ENCODE measurements at places on chromosomes 13 and 19.

DNA sequence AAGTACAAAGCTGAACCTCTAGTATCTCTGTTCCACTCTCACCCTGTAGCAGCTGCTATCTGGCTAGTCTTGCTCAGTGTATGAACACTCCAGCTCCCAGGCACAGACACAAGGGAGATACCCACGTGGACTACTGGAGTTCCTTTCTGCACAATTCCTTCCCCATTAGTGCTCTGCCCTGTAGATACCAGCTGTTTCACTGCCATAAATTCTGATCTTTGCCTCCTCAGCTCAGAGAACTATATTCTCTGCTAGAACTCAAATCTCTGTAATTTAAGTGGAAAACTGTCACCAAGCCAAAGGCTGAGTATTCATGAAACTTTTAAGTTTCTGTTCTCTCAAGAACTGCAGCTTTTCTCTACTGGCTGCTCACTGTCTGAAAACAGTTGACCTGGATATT lies 273.7 kb downstream of the DIAPH3 start:
- DNase-seq, result no peak

DNA sequence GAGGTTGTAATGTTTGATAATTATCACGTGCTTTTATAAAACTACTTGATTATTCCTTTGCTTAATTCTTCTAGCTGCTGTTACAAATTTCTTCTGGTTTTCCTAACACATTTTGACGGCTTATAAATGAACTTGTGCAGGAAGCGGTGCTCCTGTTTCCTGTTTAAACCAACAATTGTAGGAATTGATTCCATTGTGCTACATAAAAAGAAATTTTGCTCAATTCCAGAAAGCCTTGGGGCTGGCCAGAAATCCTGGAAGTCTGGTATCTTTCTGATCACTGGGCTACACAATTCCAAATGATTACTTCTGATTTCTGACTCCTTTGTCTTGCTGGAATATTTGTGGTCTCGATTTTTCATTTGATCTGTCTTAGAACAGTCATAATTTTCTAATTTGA lies 14.9 kb downstream of the RFC3 start:
- no peak for DNase-seq

GRCh38 chr19:14096272-14096992 lies 5.9 kb upstream of the SAMD1 start:
- DNase-seq, result no peak

DNA sequence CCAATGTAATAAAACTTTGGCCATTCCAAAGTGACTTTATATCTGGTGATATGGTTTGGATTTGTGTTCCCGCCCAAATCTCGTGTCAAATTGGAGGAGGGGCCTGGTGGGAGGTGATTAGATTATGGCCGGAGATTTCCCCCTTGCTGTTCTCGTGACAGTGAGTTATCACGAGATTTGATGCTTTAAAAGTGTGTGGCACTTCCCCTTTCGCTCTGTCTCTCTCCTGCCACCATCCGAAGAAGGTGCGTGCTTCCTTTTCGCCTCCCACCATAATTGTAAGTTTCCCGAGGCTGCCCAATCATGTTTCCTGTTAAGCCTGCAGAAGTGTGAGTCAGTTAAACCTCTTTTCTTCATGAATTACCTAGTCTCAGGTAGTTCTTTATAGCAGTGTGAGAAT lies 9.3 kb upstream of the NALCN start:
- DNase-seq, result no peak

DNA sequence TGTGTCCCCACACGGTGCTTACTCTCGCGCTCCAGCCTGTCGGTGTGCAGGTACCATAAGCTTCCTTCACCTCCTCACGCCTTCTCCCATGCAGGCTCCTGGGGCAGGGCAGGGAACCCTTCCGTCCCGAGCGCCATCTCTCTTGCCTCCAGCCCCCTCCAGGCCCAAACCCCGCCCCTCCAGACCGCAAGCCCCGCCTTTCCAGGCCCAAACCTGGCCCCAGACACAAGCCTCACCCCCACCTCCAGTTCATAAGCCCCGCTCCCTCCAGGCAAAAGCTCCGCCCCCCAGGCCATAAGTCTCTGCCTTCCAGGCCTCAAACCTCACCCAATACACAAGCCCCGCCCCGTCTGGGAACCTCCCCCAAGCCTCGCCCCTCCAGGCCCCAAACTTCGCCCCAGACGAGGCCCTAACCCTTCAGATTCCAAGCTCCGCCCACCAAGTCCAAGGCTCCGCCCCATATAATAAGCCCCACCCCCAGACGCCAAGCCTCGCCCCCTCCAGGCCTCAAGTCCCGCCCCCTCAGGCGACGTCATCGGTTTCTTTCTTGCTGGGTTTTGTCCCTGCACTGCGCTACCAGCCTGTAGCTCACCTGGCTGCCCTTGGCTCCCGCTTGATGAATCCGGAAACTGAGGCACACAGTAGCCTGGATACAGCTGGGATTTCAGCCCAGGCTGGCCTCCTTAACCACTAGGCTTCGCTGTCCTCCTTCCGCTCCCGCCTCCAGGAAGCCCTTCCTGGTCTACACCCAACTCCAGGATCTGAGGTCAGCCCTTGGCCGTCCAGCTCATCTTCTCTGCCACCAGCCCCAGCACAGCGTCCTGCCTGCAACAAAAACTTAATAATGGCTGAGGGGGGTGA lies 16.1 kb downstream of the MKNK2 start:
- DNase-seq, result no peak

GRCh38 chr19:33811736-33812387 lies 15.2 kb downstream of the KCTD15 start:
- no peak for DNase-seq

DNA sequence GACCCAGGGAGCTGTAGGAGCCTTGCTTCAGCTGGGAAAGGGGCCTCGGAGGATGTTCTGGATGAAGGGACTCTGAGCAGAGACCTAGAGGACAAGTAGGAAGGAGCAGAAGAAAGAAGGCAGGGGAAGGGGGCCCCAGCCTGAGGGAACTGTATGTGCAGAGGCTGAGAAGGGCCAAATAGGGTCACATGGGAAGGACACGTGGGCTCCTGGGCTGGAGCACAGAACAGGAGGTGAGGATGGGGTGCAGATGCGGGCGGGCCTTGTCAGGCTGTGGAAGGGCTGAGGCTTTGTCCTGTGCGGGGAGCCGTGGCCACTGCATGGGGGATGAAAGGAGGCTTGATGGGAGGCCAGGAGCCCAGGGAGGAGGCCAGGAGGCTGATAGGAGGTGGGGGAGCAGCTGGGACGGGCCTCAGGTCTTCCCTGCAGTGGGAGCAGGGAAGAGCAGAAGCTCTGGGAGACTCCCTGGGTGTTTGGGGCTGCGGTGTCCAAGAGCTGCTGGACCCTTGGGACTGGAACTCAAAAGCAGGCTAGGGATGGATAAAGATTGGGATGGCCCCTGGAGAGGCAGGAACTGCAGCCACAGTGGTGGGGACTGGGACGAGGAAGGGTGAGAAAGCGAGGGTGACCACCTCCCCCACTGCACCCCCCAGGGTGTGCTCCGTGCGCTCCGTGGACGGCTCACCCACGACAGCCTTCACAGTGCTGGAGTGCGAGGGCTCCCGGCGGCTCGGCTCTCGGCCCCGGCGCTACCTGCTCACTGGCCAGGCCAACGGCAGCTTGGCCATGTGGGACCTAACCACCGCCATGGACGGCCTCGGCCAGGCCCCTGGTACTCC lies 11.4 kb upstream of the LTBP4 start:
- no peak for DNase-seq

DNA sequence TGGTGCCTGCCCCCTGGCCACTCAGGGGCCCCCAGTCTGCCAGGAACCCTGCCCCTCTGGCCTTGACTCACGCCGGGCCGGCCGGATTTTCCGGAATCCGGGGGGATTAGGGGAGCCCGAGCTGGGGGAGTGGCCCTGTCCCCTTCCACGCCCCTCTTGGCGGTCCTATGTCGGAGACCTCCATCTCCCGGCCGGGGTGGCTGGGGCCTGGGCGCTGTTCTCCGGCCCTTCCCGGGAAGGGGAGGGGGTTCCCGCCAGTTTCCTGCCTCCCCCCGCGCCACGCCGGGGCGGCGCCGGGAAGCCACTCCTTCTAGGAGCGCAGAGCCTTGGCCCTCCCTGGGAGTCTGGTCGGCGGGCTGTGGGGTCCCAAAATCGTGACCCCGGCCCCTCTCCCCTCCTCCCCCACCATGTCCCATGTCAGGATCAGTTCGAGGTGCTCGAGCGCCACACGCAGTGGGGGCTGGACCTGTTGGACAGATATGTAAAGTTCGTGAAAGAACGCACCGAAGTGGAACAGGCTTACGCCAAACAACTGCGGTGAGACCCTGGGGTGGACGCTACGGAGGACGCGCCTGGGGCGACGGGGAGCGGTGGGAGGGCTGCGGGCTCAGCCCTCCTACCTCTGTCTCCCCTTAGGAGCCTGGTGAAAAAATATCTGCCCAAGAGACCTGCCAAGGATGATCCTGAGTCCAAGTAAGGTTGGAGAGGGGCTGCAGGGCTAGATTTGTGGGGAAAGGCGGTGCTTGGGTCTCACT lies 1.3 kb downstream of the TRIP10 start:
- DNase-seq, result no peak

DNA sequence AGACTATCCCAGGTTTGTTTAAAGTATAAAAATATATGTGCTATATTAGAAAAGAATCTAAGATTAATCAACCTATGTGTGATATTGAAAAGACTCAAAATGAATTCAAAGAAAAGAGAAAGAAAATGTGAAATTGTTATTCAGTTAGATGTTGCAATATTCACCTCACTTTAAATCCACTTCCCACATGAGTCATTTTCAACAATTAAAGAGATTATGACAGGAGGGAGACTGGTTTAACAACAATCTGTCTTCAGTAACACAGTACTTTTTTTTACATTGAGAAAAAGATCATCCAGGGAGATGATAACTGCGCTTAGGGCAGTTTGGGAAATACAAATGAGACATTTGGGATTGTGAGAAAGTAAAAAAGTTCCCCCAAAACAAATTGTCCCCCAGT lies 1246.2 kb downstream of the SLITRK1 start:
- no peak for DNase-seq

DNA sequence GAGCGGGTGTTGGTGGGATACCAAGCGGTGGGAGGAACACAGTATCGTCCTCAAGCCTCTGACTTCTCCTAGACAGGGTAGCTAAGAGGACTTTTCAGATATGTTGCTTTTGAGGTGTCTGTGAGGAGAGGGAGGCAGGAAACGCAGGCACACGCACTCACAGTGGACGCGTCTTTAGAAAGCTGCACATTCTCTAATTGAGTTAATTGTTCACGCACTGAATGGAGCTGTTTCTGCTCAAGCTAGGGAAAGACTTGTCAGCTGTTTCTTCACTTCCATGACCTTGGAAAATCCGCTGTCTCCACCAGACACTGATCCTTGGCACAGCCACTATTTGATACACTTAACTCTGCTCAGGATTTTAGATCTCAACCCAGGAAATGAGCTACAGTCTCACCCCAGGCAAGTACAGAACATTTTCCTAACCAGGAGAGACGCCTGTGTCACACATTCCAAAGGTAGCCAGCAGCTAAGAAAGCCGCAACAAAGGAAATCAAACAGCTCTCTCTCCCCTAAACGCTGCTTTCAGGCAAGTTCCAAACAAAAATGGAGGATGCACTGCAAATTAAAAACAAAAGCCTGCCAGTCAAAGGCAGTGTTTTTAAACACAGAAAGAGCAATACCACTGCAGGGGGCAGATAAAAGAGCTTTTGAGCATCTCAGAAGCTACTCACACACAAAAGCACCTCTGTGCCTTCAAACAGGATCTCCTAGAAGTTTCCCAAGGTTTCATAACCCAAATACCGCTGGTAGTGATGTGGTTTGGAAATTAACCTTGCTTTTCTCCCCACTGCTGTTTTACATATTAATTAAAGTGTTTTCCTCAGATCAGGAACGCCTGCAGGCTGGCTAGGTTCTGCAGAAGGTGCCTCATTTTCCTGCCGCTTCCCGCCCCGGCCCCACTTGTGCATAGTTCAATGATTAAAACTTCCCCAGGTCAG lies 57.3 kb downstream of the IRS2 start:
- DNase-seq, result no peak

GRCh38 chr19:58518256-58519086 lies 1.1 kb downstream of the ZBTB45 start:
- no peak for DNase-seq

DNA sequence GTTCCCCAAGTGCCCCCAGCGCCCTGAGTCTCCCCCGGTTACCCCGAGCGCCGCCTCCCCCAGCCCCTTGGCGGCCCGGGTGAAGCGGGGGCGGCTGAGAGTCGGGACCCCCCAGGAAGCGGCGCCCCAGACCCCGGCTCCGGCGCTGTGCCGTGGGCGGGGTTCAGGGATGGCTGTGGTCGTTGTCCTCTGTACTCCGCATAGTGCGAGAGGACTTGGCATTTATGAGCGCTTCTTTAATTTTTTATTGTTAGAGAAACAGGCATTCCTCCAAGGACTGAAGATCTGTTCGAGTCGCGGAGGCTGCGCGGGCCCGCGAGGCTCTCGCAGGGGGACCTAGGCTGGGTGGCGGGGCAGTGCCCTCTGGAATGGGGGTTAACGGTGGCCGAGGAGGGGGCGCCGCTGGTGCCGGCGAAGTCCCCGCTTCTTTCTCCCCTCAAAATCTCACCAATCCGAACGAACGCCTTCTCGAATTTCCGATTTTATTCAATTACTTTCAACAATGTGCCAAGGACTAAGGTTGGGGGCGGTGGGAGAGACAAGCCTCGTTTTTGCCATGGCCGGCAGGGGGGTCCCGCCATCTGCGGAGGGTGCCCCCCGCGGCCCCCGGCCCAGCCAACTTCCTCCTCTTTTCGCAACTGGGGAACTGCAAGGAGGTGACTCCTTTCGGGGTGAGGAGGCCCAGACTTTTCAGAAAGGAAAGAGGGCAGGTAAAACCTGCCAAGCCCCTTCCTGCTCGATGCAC lies 596 bp upstream of the GJB2 start:
- DNase-seq, result no peak

DNA sequence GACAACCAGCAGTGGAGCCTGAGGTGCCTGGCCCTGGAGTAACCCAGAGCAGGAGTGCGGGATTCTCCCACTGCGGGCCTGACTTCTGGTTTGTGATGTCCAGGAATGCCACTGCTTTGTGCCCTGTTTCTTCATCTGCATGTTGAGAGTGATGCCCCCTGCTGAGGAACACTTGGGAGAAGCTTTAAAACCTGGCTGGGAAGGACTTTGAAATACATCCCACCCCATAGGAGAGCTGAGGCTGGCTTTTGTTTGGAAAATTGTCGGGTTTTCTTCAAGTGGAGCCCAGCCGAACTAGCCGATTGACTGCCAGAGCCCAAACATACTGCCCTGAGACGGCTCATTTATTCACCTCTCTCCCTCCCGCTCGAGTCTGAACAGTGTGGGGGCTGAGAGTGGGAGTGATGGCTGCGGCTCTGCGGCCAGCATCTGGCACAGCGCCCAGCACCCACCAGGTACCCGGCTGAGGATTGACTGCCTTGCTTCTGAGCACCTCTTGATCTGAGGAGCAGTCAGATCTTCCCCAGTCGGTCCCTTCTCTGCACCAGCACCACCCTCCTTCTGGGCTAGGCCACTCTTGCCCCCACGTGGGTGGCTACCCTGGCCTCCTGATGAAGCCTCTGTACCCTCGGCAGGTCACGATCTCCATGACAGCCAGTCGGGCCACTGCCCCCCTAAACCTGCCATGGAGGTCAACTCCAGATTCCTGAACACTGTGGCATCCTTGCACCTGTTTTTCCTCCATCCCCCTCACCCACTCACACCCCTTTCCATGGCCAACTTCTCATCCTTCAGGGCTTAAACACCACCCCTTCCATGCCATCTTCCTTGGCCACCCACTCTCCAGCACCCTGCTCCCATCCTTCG lies 148.9 kb downstream of the SIPA1L3 start:
- DNase-seq, result no peak

GRCh38 chr19:30479231-30479630 lies 107.0 kb downstream of the ZNF536 start:
- DNase-seq, result no peak

GRCh38 chr19:49594993-49595818 lies 4.2 kb downstream of the PRR12 start:
- no peak for DNase-seq
